ENCODE measurements at places on chromosomes 11 and 22.

DNA sequence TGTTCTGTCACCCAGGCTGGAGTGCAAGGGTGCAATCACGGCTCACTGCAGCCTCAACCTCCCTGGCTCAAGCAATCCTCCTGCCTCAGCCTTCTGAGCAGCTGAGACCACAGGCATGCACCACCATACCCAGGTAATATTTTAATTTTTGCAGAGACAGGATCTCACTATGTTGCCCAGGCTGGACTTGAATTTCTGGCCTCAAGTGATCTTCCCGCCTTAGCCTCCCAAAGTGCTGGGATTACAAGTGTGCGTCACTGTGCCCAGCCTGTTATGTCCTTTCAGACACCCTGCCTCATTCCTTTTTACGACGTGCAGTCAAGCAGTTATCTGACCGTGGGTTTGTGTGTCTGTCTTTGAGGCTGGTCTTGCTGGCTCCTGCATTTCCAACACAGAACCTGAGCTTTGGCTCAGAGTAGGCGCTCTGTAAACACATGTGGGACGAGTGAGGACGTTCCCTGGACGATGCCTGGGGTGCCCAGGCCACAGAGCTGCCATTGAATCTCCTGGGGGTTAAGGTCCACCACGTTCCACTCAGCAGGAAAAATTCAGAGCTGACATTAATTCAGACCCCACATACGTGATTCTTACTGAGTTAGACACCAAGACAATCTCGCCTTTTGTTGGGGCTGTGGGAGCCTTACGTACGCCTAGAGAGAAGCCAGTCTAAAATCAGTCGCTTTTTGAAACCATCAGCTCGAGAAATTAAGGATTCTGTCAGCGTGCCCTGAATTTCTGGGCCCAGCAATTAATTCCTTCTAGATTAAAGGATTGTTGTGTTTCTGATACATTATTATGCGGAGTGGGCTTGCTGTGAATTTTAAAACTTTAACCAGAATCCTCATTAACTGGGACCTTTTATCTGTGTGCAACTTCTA lies 21.5 kb upstream of the EMID1 start:
- no peaks in the 10 kb centered on the region for H3K4me1 ChIP-seq
- H3K27ac ChIP-seq = no peak overlapping the region
- no peaks in the 10 kb centered on the region for H3K36me3 ChIP-seq
- no peaks in the 10 kb centered on the region for H3K27me3 ChIP-seq
- no peak overlapping the region for H3K4me3 ChIP-seq

DNA sequence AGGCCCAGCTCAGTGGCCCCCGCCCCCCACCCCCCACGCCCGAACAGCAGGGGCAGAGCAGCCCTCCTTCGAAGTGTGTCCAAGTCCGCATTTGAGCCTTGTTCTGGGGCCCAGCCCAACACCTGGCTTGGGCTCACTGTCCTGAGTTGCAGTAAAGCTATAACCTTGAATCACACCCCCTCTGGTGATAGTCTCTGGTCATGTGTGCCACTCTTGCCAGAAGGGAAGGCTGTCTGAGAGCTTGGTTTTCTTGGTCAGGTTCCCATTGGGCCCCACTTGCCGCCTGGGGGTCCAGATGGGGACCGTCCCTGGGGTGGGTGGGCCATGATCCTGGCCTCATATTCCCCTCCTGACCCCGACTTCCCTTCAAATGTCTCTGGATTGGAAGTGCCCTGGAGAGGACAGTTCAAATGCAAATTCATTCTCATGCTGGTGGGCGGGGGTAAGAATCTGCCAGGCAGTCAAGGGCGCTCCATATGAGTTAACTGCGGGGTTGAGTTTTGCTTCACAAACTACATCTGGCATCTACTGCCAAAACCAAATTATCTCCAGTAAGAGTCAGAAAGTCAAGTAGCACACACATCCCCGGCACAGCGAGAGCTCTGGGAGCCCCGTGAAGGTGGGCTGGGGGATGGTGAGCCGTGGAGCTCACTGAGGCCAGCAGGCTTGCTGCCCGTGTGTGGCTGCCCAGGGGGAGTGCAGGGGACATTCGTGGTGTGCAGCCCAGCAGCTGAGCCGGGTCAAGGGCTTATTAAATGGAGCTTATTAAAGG lies 35.7 kb downstream of the B3GAT1 start:
- H3K4me1 ChIP-seq = no peaks in the 10 kb centered on the region
- H3K36me3 ChIP-seq = no peaks in the 10 kb centered on the region
- H3K27ac ChIP-seq = no peak overlapping the region
- peaks cover 59% of the 10 kb centered on the region for H3K27me3 ChIP-seq

DNA sequence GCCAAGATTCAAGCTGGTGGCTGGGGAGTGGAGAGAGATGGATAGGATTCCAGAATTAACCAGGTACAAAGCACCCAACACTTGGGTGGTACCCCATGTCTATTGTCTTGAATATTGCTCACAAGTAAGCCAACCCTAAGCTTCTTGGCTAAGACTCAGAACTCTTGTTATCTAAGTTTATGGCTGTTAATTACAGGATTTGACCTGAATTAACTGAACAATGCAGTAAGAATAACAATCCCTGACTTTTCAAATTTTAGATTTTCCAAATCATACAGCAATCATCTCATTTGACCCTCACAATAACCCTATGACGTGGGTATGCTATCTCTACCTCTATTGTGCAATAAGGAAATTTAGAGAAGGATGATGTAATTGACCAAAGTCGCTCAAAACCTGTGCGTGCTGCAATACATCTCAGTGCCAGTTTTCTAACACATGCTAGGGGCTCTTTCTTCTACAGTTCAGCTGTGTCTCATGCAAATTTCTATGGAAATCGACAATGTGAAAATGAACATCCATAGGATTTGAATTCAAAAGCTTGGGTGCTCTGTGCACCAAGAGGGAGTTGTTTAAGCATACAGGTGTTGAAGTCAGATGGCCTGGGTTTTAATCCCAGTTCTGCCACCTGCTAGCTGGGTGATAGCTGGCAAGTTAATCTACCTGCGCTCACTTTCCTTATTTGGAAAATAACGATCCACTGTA lies 40.1 kb upstream of the APLNR start:
- no peaks in the 10 kb centered on the region for H3K27me3 ChIP-seq
- H3K36me3 ChIP-seq = no peaks in the 10 kb centered on the region
- no peak for DNase-seq
- peaks cover 20% of the 10 kb centered on the region for H3K4me1 ChIP-seq

DNA sequence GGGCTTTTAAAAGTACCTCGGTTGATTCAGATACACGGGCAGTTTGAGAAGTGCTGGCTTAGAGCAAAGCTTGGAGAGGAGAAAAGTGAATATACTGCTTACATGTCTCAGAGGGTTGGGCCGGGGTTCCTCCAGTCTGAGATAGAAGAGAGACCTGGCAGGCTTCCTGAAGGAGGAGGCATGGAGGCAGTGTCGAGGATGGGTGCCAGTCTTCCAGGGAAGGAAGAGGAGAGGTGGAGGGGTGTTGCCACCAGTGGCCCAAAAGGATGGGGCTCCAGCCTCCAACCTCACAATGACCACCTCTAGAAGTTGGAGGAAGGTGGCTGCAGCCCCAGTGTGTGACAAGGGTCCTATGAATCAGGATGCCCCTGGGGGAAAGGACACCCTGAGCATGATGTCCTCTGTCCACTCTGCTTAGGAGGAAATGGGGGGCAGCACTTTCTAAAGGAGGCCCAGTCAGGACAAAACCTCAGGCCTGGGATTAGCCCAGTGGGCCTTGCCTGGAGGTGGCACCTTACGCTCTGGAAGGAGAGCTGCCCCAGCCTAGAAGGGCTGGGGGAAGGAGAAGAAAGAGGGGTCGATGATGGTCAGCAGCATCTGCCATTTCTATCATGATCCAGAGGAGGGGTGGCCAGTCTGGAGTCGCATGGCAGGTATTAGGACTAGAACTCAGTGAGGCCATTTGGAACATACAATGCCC lies 65.2 kb downstream of the CD82 start:
- H3K27me3 ChIP-seq = peaks cover 25% of the 10 kb centered on the region
- no peaks in the 10 kb centered on the region for H3K36me3 ChIP-seq
- H3K27ac ChIP-seq = no peak overlapping the region
- no peak for DNase-seq
- H3K4me3 ChIP-seq = no peak overlapping the region

GRCh38 chr11:122165607-122166371 lies 49.8 kb upstream of the BLID start:
- no peaks in the 10 kb centered on the region for H3K27me3 ChIP-seq
- peaks cover 97% of the 10 kb centered on the region for H3K4me1 ChIP-seq
- H3K4me3 ChIP-seq = peak overlapping the region; percentile 9
- peaks cover 68% of the 10 kb centered on the region for H3K36me3 ChIP-seq
- no peak for DNase-seq

- no peak for DNase-seq
- no peaks in the 10 kb centered on the region for H3K36me3 ChIP-seq
- H3K4me3 ChIP-seq = no peak overlapping the region
- H3K27ac ChIP-seq = no peak overlapping the region
- H3K4me1 ChIP-seq = no peaks in the 10 kb centered on the region
These were observed 126.6 kb downstream of the BUD13 start for GRCh38 chr11:116646191-116646590.

- H3K4me3 ChIP-seq = no peak overlapping the region
- H3K4me1 ChIP-seq = no peaks in the 10 kb centered on the region
- H3K27me3 ChIP-seq = peaks cover 3% of the 10 kb centered on the region
These were observed 58.7 kb upstream of the NCAM1 start for GRCh38 chr11:112902361-112903011.

DNA sequence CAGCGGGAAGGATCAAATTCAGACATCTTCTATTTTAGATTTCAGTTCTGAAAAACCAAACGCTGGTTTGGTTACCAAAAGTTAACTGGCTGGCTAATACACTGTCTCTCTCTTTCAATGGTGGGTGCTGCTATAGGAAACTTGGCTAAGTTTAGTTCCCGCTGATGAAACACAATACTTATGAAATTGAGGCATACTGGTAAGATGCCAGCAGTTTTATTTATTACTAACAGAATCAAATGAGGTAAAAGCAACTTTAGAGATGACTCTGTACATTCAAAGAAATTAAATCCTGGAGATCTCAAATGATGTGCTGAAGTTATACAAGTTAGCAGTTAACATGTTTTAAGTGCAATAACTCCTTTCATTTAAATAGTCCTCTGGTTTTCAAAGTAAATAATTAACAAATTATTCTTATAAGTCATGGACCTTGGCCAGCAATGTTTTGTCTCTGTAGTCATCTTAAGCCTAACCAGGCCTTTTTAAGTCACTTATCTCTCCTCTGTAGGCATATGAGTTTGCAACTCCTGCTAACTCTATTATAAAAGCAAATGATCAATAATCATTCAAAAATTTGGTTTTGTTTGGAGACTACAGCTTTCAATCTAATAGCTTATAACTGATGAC lies 54.8 kb downstream of the PAK1 start:
- H3K36me3 ChIP-seq = no peaks in the 10 kb centered on the region
- no peak overlapping the region for H3K27ac ChIP-seq
- H3K4me1 ChIP-seq = peaks cover 5% of the 10 kb centered on the region
- no peak for DNase-seq
- no peak overlapping the region for H3K4me3 ChIP-seq

DNA sequence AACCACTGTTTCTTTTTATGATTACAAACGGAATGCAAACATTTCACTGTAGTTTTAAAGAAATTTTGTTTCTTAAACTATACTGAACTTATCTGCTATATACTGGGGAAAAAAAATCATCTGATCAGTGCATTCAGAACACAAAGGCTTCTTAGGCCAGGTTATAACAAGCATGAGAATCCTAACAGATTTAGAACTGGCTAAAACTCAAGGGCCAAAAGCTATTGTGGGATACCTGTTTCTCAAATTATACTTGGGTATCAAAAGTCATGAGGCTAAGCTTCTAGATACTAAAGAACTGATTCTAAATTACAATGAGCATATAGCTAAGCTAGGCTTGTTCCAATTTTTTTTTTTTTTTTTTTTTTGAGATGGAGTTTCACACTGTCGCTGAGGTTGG lies 29.7 kb upstream of the CHRNA10 start:
- H3K4me3 ChIP-seq = no peak overlapping the region
- no peaks in the 10 kb centered on the region for H3K27me3 ChIP-seq

- DNase-seq = no peak
- H3K36me3 ChIP-seq = no peaks in the 10 kb centered on the region
- H3K4me1 ChIP-seq = peaks cover 21% of the 10 kb centered on the region
- H3K4me3 ChIP-seq = no peak overlapping the region
- H3K27me3 ChIP-seq = no peaks in the 10 kb centered on the region
These were observed 4.2 kb upstream of the UVRAG start for GRCh38 chr11:75810637-75811390.

- H3K27me3 ChIP-seq = no peaks in the 10 kb centered on the region
- H3K36me3 ChIP-seq = no peaks in the 10 kb centered on the region
- 0 out of 2 replicates have a peak, but pooled peaks cover 1% of the 10 kb centered on the region for H3K4me1 ChIP-seq
These were observed 76.7 kb upstream of the PICALM start for GRCh38 chr11:86145439-86146156.

DNA sequence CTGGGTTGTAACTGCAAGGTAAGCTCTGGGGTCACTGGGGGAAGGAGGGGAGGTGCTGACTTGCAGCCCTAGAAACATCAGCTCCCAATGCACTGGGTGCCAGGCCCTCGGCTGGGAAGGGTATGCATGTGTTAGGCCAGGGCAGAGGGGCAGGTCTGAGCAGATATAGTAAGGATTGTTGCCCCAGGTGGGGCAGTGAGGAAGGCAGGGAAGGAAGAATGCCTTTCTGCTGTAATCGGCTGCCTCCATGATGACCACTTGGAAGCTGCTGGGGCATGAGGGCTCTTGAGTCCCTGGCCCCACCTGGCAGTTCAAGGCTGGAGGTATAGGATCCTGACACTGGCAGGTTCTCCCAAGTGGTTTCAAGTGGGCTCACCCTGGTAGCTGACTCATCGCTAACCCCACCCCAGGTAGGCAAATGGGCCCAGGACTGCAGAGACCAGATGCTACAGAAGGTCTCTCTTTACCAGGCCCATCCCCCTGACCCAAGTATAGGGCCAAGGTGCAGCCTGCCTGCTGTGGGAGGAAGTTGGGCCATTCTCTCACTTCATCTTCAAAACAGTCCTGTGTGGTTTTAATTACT lies 56.7 kb downstream of the TIMP3 start:
- no peaks in the 10 kb centered on the region for H3K27me3 ChIP-seq
- no peak for DNase-seq
- H3K36me3 ChIP-seq = no peaks in the 10 kb centered on the region

GRCh38 chr11:30364139-30364836 lies 41.4 kb downstream of the ARL14EP start:
- no peak overlapping the region for H3K27ac ChIP-seq
- no peaks in the 10 kb centered on the region for H3K4me1 ChIP-seq
- H3K27me3 ChIP-seq = no peaks in the 10 kb centered on the region
- DNase-seq = no peak
- H3K36me3 ChIP-seq = no peaks in the 10 kb centered on the region
